Heart left ventricle (tissue), 16 donors: ENCODE measurements at places on chromosomes 6 and 20. TPM values are rescaled to one million over a fixed set of nuclear protein-coding genes. Genes with fewer than 3 reads are reported as not detected.
A peak's percentile ranks its signal among the peaks of the same experiment; 100 is the strongest.

- DNase-seq = no peak
Observed at GRCh38 chr6:123016431-123017103, 20.5 kb downstream of the CLVS2 start.

DNA sequence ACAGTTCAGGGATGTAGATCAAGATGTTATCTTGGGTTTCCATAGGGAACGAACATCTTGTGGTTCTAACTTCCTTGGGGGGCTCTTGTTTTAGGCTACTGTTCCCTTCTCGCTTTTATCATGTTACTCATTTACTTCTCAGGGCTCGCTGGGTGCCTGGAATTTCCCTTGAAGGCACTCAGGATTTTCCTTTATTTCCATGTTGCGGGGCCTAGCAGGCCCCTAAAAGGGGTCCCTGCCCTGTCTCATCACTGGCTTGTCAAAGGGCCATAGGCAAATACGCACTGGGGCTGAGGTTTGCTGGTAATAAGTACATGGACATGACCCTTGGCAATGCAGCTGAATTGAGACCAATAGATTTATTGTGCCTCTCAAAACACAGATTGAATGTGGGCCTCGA, 262.3 kb downstream of the CDH4 start:
- DNase-seq = no peak

Gene ARMH2
- not detected for total RNA-seq

Gene ATAT1
- 4.5 TPM for total RNA-seq

Gene BCAS1
- total RNA-seq = not detected

Gene PRL
- total RNA-seq = not detected

DNA sequence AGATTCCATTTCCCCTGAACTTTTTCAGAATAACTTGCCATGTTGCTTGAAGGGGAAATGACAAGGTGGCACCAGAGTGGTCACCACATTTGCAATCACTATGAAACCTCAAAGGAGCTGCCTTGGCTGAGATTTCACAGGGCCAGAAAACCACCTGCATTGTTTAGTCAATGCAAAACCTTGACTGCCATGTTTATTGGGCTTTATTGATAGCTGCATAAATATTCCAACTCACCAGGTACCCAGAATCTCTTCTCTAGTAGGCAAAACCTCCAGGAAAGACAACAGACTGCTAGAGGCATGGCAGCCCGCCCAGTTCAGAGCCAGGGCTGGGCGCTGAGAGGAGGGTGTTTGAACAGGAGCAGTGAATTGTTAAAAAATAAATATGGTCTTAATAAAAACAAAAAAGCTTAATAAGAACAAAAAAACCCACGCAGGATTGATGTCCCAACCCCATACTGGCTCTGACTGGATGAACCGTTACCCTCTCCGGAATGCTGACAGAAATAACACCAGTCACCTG, 375.6 kb downstream of the ZFAND3 start:
- no peak for DNase-seq

Gene ADGRF5
- 55.4 TPM for total RNA-seq

DNA sequence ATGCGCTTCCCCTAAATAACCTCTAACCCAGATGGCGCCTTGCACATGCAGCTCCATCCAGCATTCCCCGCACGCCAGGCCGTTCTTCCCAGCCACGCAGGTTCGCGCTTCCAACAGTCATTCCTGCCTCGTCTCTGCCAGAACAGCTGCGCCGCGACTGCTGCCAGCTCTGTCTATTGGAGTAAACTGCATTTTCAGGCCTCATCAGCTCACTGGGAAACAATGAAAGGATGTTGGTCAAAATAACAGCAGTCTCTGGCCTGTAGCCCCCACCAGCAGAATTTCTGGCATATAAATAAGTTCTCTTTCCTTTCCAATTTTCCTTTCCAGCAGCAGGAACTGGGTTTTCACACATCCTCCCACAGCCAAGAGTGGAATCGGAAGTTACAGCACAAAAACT, 14.6 kb downstream of the NRSN1 start:
- DNase-seq = peak; percentile 63

Gene ZMYND8
- 21.7 TPM for total RNA-seq

GRCh38 chr6:37170273-37171200, 585 bp downstream of the PIM1 start:
- DNase-seq = peak; percentile 51

- no peak for DNase-seq
Observed at GRCh38 chr6:62393608-62394007, 107.6 kb upstream of the KHDRBS2 start.

Gene OVOL2
- total RNA-seq = not detected

GRCh38 chr6:39330476-39330875, 8.0 kb upstream of the KCNK16 start:
- peak; percentile 32 for DNase-seq

GRCh38 chr6:157479464-157480303, 98.7 kb downstream of the ZDHHC14 start:
- no peak for DNase-seq
